ENCODE measurements at places on chromosomes 6 and 20. TPM values are rescaled to one million over a fixed set of nuclear protein-coding genes. Genes with fewer than 3 reads are reported as not detected.
A peak's percentile ranks its signal among the peaks of the same experiment; 100 is the strongest.

Gene HSPA1L
- total RNA-seq = 0.80 TPM

Gene TSHZ2
- total RNA-seq = 1.3 TPM

Gene PABPC1L
- total RNA-seq = 1.2 TPM

Gene RIPPLY2
- total RNA-seq = 5.4 TPM

GRCh38 chr6:19834858-19835257 lies 2.3 kb upstream of the ID4 start:
- DNase-seq = peak; percentile 13

GRCh38 chr6:168318579-168319278 lies 848 bp downstream of the DACT2 start:
- DNase-seq = no peak

DNA sequence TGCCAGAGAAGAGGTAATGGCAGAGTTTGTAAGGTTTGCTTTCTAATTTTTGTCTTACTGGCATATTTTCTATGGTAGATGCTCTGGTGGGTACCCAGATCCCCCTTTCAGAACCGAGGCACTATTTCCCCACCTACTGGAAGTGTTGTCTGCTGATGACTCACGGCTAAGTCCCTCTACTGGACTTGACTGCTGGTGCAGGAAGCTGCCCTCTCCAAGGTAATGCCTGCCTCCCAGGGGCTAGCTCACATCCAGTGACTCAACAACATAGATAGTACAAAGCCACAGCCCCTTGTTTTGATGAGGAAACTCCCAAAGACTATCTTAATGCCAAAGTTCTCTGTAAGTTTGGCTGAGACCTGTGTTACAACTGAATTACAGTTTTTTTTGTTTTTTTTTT lies 285.4 kb upstream of the FLRT3 start:
- DNase-seq = peak; percentile 57

- no peak for DNase-seq
Observed at GRCh38 chr20:34055290-34055689, 56.8 kb downstream of the EIF2S2 start.

GRCh38 chr20:46101957-46102356 lies 12.2 kb upstream of the NCOA5 start:
- DNase-seq = no peak

DNA sequence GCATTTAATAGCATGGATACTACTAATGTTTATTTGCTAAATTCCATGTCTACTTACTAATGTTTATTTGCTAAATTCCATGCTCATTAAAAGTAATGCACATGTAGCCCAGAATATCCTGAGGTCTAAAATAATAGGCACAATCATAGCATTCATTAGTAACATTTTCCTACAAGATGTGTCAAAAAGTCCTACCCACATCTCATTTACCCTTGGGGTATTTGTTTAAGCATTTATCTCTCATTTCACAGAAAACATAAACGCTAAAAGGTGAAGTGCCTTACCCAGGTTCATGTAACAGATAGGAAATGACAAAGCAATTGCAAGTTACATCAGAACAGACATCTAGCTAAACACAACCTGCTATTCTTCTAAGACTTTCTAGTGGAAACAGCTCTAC lies 457.1 kb downstream of the HACE1 start:
- DNase-seq = no peak

DNA sequence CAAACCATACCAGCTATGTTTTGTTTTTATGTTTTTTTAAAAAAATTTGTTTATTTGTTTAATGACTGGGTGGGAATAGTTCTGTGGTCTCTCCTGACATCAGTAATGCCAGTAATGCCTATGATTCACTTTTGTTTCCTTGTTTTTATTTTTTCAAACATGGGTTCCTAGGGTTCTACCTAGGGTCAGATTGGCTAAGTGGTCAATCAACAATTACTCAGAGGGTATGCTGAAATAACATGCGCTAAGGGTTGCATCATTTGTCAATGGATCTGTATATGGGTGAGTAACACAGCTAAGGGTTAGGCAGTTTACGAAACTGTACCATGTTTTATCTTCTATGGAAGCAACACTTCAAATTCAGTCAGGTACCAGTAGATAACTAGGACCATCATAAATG lies 583.8 kb upstream of the GJE1 start:
- DNase-seq = peak; percentile 9

DNA sequence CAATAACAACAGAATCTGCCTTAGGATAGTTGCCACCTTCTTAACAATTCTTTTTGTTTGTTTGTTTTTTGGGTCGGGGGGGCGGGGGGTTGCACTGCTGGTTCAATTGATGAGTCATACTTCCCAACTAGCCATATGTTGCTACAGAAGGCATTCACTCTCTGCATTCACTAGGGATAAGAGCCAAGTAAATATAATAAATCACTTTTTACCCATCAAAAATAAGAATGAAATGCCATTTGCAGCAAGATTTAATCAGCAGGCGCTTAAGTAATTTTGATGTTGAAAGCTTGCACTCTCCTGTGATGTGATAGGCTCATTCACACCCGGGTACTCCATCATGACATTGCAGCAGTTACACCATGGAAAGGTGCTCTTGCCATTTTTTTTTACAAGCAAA lies 209.8 kb downstream of the HIVEP2 start:
- no peak for DNase-seq

DNA sequence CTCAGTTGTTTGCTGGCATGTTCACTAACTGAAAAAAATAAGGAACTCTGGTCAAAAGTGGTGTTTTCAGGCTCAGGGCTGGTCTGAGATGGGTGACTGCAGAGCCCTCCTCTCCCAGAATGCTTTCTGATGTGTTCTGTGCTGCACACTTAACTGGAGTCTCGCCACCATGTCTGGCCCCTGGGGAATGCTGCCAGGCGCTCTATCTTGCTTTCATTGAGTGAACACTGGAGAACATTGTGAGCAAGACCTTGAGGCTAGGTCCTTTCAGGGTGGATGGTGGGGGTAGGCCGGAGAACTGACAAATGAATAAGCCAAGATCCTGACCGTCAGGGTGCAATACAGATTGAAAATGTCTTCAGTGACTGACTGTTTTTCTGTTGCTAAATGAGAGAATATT lies 19.5 kb downstream of the PANK2 start:
- no peak for DNase-seq

DNA sequence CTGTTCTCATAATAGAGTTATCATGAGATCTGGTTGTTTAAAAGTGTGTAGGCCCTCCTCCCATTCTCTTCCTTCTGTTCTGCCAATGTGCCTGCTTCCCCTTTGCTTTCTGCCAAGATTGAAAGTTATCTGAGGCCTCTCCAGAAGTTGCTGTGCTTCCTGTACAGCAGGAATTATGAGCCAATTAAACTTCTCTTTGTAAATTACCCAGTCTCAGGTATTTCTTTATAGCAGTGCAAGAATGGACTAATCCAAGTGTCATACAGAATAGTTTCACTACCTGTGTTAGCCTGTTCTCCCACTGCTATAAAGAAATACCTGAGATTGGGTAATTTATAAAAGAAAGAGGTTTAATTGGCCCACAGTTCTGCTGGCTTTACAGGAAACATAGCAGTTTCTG lies 100.0 kb downstream of the CD24 start:
- no peak for DNase-seq

DNA sequence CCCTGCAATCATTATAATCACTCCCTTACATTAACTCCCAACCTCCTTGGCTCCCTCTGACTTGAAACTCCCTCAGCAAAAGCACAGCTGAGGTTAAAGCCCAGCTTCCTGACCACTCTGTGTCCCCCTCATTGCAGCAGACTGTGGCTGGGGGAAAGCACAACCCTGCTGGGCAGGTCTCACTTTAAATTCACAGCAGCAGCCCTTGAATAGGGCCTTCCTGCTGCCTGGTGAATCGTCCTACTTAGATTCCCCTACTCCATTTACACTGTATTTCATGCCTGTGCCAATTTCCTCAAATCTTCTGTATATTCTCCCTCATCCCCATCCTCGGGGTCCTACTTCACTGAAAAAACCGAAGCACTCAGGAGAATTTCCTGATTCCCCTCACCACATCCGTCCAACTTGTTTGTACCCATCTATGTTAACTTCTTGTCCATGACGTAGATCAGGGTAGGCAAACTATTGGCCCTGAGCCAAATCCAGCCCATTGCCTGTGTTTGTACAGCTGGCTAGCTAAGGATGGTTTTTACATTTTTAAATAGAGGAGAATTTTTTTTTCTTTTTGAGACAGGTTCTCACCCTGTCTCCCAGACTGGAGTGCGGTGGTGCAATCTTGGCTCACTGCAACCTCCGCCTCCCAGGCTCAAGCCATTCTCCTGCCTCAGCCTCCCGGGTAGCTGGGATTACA lies 31.5 kb upstream of the GCM1 start:
- peak; percentile 48 for DNase-seq
